NCI-H187 (cell line): ENCODE measurements at places on chromosomes 6 and 20.

GRCh38 chr20:35820715-35821114 is 48.9 kb downstream of the PHF20 start:
- no peak for DNase-seq

DNA sequence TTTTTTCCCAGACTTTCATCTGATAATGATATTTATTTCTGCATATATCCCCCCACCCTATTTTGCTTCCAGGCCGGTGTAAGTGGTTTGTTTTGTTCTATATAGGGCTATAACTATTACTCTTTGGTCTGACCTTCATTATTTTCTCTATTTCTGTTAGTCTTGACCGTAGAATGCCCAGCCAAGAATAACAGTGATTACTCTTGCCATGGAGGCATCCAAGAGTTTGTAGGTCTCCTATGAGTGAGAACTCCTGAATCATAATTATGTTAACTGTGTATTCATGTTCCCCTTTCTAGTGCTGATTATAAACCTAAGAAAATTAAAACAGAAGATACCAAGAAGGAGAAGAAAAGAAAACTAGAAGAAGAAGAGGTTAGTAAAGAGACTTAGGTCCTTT is 52.2 kb downstream of the TOP1 start:
- DNase-seq = no peak

- no peak for DNase-seq
These were observed 18.3 kb downstream of the SNX9 start for GRCh38 chr6:157841211-157841840.

GRCh38 chr6:13454286-13455221 is 32.8 kb downstream of the GFOD1 start:
- DNase-seq = no peak

- DNase-seq = no peak
These were observed 15.6 kb upstream of the HMGN3 start for GRCh38 chr6:79250107-79250514.

DNA sequence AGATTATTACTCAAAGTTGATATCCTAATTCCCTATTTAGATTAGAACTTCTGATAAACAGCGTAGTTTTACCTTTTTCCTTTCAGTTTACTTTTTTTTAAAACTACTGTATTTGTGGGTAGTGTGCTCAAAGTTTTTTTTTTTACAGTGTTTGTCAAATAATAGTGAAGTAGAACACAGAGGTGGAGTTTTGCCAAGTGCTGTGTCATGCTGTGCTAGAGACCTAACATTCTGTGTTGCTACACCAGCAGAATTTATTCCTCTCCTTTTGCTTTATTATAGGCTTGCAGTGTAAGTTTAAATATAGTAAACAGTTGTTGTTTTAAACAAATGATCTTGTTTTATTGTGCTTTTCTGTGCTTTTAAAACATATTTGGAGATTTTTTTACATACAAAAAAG is 125.4 kb downstream of the HIVEP1 start:
- DNase-seq = no peak
